ENCODE measurements at places on chromosomes 5 and 9.

- DNase-seq, result no peak
These were observed 3.0 kb downstream of the RAD23B start for GRCh38 chr9:107286057-107286456.

DNA sequence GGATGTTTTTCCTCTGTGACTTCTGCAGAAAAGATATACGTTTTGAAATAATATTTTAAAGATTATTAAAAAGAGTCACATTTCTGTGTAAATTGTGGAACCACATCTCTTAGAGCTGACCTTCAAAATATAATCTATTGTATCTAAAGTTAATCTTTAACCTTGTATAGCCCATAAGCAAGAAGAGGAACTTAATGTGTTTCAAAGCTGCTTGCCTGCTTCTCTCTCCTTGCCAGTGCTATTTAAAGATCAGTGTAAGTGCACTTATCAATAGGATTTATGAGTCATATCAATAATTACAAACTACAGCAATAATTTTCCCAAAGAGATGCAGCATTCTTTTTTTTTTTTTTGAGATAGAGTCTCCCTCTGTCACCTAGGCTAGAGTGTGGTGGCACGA is 29.4 kb upstream of the GDA start:
- DNase-seq, result no peak

GRCh38 chr5:160788102-160788660 is 63.8 kb downstream of the ATP10B start:
- no peak for DNase-seq

GRCh38 chr5:121667292-121667691 is 184.4 kb upstream of the FTMT start:
- DNase-seq, result no peak

DNA sequence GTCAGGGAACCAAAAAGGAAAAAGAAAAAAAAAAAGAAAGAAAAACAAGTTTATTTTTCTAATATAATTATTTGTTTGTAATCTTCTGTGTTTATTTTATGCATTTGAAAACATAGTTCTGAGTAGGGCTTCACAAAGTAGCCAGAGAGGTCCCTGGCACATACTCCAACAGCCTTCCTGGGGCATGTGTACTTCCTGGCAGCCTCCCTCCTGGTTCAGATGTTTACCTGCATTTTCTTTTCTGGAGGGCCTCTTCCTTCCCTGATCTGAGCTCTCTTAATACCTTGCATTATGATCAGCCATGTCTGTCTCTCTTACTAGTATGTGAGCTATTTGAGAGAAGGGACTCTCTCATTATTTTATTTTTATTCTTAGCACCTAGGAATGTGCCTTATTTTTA is 361.8 kb downstream of the KDM4C start:
- no peak for DNase-seq
